HS-5 (cell line): ENCODE measurements at places on chromosomes 2 and 18.

- no peak for DNase-seq
Observed at GRCh38 chr2:65018141-65018582, 29.0 kb downstream of the SLC1A4 start.

GRCh38 chr18:52971097-52971496 lies 631.1 kb downstream of the DCC start:
- no peak for DNase-seq

- DNase-seq, result peak; percentile 99
Observed at GRCh38 chr2:152421521-152422370, 86.8 kb downstream of the FMNL2 start.

DNA sequence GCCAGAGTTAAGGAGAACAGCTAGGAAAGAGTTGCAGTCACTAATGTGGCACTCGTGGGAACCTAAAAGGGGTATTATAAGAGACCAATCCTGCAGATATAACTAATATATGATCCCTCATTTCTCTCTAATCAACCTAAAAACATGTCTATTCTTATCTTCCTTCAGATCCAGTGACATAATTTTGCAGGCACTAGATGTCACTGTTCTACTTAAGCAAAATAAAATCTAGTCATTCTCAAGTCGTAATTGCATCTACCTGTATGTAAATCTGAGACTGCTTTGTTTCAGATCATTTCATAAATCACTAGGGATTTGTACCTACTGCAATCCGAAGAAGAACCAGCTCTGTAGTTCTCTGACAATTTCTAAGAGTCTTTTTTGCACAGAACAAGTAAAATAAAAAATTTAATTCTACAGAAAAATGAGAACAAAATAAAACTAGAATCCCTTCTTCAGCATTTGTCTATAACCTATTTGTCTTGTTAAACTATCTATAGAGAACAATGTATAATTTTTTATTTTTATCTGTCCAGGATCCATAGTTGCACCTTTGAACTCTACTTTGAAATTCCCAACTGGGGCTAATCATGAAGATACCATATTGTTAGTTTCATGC lies 56.5 kb upstream of the ERBB4 start:
- peak; percentile 18 for DNase-seq

- DNase-seq, result no peak
Observed at GRCh38 chr2:237692601-237693290, 65.4 kb downstream of the LRRFIP1 start.

GRCh38 chr18:46601141-46601805 lies 55.7 kb downstream of the LOXHD1 start:
- DNase-seq, result no peak

GRCh38 chr2:11748861-11749645 lies 2.6 kb downstream of the LPIN1 start:
- no peak for DNase-seq

GRCh38 chr2:133685636-133686215 lies 117.5 kb upstream of the NCKAP5 start:
- no peak for DNase-seq

GRCh38 chr18:30676053-30676480 lies 366.5 kb downstream of the DSC3 start:
- no peak for DNase-seq

DNA sequence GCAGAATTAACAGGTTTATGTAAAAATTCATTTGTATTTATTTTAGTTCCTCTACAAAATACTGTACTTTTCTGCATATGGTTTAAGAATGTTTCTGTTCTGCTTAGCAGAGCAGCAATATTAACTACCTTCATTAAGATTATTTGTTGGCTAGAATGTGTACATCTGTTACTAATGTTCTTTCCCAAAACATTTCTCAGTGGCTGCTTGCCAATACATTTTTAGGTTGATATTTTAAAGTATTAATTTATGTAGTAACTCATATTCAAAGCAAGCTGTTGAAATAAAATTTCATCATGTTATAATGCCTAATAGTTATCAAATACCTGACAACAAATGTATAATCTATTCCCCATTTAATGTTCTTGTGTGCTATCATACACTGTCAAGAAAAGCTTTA lies 40.3 kb downstream of the PRKD3 start:
- no peak for DNase-seq

GRCh38 chr2:171595896-171596295 lies 73.6 kb downstream of the CYBRD1 start:
- DNase-seq, result peak; percentile 90

DNA sequence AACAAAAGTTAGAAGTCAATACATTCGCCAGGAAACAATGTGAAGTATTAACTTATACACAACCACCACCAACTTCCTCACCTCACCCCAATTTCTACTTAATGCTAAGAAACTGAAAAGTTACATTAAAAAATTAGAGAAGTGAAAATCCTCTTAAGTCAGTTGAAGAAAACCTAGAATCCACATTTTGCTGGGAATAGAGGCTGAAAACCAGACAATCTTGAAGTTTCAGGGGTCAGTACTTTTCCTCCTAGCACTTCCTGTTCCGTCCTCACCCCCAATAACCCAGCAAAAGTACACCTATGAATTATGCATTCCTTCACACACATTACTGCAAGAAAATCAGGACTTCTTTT lies 6.3 kb downstream of the YES1 start:
- DNase-seq, result no peak

GRCh38 chr2:52597346-52597745 lies 1170.3 kb upstream of the CHAC2 start:
- no peak for DNase-seq

DNA sequence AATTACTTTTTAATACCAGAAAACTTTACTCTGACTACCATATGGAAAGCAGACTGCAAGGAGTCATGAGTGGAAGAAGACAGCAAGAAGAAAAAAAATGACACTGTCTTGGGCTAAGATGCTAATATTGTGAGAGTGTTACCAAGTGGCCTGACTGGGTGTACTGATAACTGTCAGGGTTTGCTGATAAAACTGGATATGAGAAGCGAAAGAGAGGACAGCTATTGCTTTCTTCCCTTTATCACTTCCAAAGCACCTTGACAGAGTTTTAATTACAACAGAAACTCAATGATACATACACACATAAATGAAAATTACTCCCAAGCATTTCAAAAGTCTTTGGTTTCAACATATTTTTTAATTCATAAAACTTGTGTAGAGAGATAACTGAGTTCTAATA lies 368.5 kb downstream of the ZEB2 start:
- no peak for DNase-seq

DNA sequence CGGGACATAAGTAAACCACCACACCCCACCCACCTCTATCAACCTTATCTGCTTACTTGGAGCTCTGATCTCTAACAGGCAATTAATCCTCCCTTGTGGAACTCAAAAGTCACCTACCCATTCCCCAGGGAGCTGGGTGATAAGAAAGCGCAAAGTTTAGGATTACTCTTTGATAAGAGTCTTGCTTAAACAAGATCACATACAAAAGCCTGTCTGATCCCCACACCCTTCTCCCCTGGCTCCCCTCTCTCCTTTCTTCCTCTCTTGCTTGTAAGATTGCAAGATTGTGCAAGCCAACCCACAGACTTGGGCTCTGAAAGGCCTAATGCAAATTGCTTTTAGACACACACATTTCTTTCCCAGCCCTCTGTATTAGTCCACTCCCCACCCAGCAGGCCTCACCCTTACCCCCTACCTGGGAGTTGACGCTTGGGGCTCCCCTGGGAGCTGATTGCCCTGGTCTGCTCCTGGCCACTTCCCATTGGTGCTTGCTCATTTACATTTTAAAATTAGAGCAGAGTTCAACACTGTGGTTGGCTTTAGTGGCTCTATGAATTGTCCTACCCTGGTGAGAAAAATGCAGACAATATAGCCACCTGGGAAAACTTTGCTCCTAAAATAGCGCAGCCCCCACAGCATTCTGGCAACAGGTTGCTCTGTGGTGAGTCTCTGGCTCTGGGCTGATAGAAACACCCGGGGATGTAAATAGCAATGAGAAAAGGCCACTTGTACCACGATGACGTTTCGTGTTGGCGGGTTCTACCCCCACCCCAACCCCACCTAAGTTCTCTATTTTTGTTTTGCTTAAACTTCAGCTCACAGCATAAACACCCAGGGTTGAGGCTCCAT lies 92.8 kb upstream of the MSH2 start:
- DNase-seq, result no peak

GRCh38 chr2:6800553-6800952 lies 65.2 kb downstream of the CMPK2 start:
- DNase-seq, result no peak

DNA sequence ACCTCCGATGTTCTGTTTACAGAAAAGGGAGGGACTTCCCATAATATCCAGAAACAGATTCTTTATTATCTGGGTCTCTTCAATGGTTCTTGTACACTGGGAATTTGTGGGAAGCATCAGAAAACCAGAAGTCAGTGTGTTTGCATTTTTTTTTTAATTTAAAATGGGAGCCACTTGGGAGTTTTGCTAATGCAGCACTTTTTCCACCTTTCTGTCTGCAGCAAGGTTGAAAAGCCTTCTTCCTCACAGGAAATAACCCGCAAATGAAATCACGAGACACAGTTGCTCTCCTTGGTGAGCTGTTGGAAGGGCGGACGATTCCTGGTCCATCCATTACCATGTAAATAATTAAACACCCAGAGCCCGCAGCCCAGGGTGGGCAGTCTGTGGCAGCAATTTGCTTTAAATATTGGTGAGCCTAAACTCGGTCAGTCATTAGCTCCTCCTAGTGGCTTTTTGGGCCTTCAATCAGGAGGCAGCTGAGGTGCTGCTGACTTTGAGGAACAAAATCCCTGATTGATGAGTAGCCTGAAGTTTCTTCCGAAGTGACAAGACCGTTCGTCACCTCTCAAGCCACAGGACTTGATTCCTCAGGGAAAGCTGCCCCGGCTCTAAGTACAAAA lies 471.5 kb downstream of the EPHA4 start:
- DNase-seq, result no peak

DNA sequence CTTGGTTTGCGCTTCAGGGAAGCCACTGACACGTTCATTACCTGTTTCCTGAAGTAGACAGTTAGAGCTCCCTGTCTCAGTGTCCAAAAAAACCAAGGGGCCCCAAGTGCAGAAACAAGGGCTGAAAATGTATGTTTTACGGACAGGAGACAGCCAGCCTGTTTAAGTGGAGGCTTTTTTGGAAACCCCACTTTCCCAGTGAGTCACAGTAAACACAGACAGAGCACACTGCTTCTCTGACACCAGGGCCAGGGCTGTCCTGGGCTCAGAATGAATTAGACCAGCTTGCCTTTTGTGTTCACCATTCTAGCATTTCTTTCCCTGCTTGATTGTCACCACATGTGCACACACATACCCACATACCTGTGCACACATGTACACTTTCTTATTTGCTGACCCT lies 128.6 kb downstream of the SH3RF3 start:
- DNase-seq, result no peak

- DNase-seq, result no peak
Observed at GRCh38 chr2:23378496-23378895, 6.5 kb upstream of the KLHL29 start.

DNA sequence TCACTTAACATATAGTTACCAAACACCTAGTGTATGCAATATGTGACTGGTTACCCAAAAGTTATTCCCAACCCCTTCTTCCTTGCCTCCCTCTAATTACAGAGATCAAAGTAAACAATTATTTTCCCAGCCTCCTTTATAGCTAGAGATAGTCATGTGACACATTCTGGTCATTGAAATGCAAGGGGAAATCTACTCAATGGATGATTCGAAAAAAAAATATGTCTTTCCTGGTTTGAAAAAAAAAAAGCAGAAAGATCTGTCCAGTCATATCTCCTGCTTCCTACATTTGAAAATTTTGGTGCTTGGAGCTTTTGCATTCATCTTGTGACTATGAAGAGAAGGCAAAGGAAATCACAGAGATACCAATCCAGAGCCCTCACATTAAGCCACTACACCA lies 27.6 kb upstream of the UGP2 start:
- DNase-seq, result no peak

GRCh38 chr2:73594251-73594650 lies 48.0 kb downstream of the NAT8 start:
- DNase-seq, result no peak
